ENCODE measurements at places on chromosomes 3 and 15.

DNA sequence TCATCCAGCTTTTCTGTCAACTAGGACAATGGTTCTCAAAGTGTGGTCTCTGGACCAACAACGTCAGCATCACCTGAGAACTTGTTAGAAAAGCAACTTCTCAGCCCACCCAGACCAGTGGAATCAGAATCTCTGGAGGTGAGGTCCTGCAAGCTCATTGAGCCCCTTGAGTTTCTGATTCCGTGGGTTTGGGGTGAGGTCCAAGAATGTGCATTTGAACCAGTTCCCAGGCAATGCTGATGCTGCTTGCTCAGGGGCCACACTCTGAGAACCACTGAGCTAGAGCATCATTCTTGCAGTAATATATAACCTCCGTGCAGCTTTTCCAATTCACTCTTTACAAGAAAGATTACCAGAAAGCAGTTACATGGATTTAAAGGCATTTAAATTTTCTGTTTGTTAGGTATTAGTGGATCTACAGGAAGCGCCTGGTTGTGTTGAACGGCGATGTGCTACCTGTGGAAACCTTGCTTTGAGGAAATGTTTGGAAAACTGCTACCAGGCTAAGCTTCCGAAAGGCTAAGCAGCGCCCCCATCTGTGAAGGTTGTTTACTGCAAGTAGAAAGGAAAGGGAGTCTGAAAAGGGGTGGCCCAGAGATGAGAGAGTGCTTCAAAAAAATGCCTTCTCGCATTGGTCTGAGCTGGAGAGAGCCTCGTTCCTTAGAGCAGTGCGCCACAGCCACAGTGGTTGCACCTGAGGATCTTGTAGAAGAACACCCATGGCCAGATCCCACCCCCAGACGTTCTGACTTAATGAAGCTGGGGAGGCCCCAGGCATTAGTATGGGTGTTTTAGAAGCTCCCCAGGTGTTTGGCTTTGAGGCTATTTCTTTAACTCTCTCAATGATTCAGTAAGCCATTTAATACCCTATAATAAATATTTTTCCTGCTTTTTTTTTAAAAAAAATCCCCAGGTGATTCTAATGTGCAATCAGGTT, 50.0 kb downstream of the RLBP1 start:
- DNase-seq: no peak

DNA sequence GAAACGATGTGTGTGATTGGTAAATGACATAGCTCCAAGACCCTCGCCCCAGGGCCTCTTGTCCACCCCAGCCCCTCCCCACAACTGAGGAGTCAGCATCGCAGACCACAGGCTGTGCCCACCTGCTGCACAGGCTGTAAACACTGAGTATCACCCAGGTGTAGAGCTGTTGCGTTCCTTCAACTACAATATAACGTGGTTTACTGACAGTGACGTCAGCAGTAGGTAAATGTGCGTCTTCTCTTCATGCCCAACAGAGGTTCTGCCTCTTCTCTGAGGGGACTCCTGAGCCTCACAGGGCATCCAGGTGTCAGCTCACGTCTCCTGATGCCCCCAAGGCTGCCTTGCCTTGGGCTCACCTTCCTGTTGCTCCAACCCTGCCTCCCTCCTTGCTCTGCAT, 395.1 kb downstream of the CACNA2D3 start:
- DNase-seq: no peak

GRCh38 chr3:136146981-136147729, 49.0 kb downstream of the MSL2 start:
- no peak for DNase-seq

GRCh38 chr3:38141952-38142273, 3.5 kb downstream of the MYD88 start:
- DNase-seq: no peak

DNA sequence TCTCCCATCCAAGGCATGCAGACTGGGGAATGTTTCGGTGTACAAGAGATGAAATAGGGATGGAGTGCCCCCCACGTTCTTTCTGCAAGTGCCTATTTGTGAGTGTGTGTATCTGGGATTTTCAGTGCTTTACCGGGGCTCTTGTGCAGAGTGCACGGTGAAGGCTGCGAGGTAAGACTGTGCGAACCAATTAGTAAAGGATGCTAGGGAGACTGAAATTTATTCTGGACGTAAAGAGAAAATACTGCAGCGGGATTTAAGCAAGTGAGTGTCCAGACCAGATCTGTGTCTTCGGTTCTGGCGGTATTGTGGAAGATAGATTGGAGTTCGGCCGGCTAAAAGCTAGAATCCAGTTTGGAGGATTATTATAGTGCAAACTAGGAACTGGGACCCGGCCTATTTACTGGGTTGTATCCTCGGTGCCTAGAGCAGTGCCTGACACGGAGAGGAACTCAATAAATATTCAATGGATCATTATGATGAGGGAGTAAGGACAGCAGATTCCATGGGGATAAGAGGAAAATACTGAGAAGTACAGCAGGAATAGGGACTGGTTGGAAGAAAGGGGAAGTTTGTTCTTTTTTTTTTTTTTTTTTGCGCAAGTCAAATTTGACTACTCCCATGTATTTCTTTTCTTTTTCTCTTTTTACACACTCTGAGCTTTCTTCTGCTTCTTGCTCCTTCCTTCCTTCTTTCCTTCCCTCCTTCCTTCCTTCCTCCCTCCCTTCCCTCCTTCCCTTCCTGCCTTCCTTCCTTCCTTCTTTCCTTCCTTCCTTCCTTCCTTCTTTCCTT, 580 bp upstream of the MAGEF1 start:
- DNase-seq: no peak

DNA sequence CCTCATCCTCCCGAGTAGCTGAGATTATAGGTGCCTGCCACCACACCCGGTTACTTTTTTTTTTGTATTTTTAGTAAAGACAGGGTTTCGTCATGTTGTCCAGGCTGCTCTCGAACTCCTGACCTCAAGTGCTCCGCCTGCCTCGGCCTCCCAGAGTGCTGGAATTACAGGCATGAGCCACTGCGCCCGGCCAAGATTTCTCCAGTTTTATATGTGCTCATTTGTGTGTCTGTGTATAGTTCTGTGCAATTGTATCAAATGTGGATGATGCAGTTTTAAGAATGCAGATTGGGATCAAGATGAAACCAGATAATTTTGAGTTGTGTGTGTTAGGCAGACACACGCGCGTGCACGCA, 68.3 kb downstream of the SLCO3A1 start:
- DNase-seq: no peak

DNA sequence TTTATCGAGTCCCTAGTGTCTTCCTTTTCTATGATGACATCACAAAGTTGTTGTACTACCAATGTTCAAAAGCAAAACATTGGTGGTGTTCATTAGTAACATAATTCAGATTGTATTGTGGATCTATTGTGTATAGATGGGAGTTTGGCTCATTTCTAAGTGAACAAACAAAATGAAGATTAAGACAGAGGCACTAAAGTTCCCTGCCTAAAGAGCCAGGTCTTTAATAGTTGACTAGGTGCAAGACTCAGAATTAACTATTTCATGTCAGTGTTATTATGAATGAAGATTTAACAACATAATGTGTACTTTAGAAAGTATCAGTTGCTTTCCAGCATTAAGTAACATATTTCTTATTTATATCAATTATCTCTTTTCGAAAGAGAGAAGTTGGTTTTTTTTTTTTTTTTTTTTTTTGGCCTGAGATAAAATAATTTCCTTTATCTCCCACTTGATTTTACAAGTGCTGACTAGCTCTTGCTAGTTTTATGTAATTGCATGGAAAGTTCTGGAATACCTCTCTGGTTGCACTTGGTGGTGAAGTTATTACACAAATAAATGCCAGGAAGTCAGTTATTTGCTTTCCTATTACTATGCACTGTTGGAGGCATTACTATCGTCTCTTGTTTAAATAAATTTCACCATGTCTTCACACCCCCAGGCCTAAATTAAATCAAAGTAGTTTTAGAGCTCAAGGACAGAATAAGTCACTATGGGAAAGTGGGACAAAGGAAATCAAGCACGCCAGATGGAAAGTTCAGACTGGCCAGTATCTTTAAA, 48.7 kb downstream of the NAALADL2 start:
- no peak for DNase-seq
